ENCODE measurements at places on chromosomes 13 and 19. TPM values are rescaled to one million over a fixed set of nuclear protein-coding genes. Genes with fewer than 3 reads are reported as not detected.

The GIPC3 gene
- 0.31 TPM for total RNA-seq

The KCNK6 gene
- total RNA-seq, result 21.1 TPM

The KASH5 gene
- not detected for total RNA-seq

The GJB2 gene
- 2.9 TPM for total RNA-seq

The ASF1B gene
- 76.3 TPM for total RNA-seq

The LMTK3 gene
- total RNA-seq, result 2.0 TPM

The ZNF154 gene
- total RNA-seq, result 4.7 TPM

The CACNA1A gene
- total RNA-seq, result 0.47 TPM

The MTUS2 gene
- not detected for total RNA-seq

The NPAS1 gene
- 0.39 TPM for total RNA-seq

The C1QTNF9B gene
- total RNA-seq, result not detected

The ZNF813 gene
- total RNA-seq, result 4.3 TPM

The CEACAM7 gene
- total RNA-seq, result not detected

The CKM gene
- not detected for total RNA-seq

The MIDN gene
- 91.6 TPM for total RNA-seq

The FCER2 gene
- not detected for total RNA-seq

The C2CD4C gene
- 0.08 TPM for total RNA-seq

The TYROBP gene
- total RNA-seq, result not detected

The PEAK3 gene
- 0.16 TPM for total RNA-seq
